ENCODE measurements at places on chromosomes 1 and 21.
A peak's percentile ranks its signal among the peaks of the same experiment; 100 is the strongest.

GRCh38 chr1:28374297-28374696 is 4.8 kb downstream of the PHACTR4 start:
- no peak for DNase-seq

DNA sequence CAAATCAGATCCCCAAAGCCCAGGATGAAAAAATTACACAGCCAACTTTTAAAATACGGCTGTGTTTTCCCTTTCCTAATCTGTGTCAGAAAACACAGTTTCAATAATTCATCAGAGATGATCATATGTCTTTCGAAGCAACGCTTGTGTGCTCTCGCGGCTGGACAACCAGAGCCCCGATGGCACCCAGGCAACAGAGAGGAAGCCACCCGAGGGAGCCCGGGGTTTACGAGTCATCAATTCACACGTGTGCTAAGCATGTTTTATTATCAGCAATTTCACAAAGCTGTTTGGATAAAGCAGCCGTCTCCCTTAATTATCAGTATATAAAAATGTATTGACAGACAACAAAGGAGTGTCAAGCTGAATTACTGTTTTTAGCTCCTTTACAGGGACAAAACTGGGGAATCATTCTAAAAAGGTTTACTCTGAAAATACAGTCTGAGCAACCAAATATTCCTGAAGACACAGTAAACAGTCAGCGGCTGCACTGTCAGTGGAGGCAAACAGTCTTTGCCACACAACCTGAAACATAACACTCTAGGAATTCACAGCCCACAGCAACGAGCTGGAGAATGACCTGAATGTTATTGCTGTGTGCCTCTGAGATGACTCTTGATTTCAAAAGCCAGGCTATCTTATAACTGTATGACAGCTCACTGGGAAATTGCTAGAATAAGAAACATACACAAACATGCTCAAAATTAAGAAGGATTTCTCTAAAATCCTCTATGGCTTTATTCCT is 201.0 kb downstream of the SIPA1L2 start:
- peak; percentile 37 for DNase-seq

- no peak for DNase-seq
These were observed 357 bp upstream of the TXLNA start for GRCh38 chr1:32179193-32179442.

DNA sequence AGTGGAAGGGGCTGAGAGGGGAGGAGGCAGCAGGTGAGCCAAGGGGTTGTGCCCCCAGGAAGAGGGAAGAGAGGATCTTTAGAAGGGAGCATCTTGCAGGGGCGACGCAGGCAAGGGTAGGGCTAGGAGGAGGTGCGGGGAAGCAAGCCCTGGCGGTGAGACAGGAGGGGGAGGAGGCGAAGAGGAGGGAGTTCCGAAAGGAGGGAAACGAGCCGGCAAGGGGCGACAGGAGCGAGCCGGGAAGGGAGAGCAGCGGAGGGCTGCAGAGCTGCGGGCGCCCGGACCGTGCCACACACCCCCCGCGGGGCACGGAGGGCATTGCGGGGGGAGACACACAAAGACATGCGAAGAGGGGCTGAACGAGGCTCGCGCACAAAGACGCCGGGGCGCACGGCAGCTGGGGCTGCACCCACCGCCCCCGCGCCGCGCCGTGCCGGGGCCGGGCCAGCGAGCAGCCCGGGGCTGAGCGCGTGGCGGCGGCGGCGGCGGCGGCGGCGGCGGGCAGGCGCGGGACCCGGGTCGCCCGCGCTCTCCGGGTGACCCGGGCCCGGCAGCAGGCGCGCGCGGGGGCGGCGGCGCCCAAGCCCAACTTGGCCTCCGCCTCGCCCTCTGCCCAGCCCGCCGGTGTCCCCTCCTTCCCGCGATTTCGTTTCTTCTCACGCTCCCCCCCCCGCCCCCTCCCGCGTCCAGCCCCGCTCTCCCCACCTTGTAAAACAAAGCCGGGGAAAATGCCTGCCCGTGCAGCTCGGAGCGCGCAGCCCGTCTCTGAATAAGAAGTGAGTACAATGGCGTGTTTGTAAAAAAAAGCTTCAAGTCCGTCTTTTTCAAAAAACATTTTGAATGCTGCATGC is at the start of gene KCNK2:
Gene KCNK2 (plus strand): TSS at position 206 of the 851 bp plus-strand sequence. CDS start 649 bp downstream, outside the sequence.
- DNase-seq, result no peak

DNA sequence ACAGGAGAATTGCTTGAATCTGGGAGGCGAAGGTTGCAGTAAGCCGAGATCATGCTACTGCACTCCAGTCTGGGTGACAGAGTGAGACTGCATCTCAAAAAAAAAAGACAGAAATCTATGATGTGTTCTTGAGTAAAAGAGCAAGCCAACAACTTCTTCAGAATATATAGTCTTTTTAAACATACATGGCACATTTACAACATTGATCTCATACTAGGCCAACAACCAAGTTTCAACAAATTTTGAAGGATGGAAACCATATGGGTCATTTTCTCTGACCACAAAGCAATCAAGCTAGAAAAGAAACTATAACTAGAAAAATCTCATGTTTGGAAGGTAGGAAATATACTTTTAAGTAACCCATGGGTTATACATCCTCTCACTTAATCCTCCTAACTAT is 38.3 kb downstream of the PAFAH2 start:
- DNase-seq, result no peak

DNA sequence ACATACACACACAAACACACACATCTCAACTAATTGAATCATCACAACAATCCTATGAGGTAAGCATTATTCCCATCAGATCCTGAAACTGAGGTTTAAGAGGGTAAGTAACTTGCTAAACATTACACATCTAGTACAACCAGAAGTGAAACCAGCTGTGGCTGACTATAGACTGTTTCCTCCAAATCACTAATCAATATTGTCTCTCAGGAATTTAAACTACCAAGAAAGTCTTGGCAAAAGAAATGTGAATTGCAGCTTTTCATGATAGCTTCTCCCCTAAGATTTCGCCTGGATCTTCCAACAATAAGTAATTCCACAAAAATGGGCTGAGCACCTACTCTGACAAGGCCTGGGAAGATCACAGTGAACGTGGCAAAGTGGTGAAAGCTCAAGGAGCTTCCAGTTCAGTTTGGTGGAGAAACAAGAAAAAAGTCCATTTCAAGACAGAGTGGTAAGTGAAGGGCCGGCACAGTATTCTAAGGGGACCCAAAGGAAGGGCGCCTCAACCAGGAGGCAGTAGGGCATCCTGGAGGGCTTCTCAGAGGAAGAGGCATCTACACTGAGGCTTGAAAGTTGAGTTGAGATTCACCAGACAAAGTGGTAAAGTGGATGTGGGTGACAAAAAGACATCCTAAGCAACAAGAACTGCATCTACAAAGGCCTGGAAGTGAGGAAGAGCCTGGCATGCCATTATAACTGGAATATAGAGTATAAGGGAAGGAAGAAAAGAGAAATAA is 22.1 kb downstream of the LRRC52 start:
- no peak for DNase-seq

GRCh38 chr1:169548282-169548681 is 38.0 kb downstream of the F5 start:
- DNase-seq, result no peak

DNA sequence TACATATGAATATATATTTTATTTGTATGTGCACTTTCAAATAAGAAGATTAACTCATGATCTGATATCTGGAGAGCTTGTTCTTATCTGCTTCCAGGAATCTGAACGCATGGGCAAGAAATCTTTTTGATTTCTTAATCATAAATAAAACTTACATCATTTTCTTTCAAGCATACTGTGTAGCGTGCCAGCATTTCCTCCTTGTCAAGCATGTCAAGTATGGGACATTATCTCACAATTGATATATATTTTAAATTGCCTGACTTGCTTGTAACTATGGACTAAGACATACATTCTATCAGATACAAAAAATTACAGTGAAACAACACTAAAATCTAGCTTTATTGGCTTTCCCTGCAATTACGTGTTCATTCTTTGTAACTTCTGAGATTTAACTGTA is 1128.2 kb downstream of the PLA2G4A start:
- no peak for DNase-seq

DNA sequence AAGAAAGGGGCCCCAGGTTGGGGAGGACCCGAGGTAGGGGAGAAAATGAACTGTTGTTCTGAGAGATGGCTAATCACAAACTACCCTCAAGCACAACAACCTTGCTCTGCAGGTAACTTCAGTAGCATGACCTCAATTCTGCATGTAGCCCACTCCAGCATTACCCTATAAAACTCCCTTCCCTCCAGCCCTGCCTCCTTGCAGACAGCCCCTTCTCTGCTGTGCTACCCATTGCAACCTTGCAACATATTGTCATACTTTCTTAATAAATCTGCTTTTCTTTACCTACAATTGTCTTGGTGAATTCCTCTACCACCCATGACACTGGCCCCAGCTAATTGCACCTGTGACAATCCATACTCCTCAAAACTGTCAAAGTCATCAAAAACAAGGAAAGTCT is 428.9 kb downstream of the MATN1 start:
- DNase-seq, result no peak

DNA sequence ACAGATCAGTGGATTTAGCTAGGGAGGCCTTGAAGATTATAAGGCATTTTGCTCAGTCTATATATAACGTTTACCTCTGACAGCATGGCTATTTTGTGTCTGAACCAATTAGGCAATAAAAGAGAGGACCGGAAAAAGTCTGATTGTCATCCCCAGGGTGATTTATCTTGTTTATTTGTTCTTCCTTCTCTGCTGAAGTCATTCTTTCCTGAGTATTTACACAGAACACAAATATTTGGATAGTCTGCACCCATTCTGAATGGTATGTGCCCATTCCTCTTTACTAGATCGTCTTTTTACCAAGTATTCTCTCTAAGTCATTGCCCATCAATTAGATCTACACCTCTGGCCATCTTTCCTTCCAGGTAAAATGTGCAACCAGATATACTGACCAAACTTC is 1602.9 kb downstream of the KCNT2 start:
- DNase-seq, result no peak

- DNase-seq, result peak; percentile 94
These were observed 81.8 kb downstream of the LAMC2 start for GRCh38 chr1:183267646-183268431.

DNA sequence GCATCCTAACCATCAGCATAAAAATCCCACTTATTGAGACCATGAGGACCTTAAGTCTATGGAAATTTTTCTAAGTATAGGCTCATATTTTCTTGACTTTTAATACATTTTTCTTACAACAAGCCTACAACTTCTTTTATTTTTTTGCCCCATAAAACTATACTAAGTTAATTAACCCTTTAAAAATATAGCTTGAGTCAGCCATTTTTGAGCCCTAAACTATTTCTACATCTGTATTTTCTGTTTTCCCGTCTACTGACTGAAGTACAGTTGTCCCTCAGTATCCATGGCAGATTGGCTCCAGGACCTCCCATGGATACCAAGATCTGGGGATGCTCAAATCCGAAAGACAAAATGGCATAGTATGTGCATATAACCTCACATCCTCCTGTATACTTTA is 55.0 kb downstream of the CHD1L start:
- DNase-seq, result no peak

DNA sequence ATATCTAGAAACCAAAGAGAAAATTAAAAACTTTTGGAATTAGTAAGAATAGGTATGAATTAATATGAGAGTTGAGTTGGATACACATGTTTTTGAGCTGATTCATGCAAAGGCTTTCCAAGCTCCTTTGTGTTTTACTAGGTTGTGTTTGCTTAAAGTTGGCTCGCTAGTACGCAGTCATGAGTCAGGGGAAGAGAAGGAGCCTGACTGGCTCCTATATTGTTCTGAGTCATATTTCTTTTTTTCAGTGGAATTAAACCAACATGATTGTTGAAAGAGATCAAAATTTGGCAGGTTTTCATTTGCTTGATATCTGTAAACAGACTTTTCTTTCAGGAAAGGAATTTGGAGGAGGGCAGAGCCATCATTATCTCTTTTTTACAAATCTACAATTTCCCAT is 66.7 kb downstream of the MAGI3 start:
- DNase-seq, result peak; percentile 92

DNA sequence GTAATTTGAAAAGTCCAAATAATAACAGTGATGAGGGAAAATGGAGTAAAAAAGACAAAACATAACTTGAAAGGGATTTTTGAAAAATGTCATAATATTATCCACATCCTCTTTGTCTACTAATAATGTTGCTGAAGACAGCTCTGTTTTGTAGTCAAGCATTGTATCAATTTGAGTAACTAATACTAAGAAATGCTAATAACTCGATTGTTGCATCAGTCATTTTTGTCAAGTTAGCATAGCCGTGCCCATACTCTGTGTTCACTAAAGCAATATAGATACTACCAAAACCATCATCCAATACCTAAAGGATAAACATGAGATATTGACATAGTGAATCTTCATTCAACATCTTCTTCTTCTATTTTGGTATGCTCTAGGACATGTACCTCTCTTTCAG is 17.3 kb downstream of the PDC start:
- no peak for DNase-seq

DNA sequence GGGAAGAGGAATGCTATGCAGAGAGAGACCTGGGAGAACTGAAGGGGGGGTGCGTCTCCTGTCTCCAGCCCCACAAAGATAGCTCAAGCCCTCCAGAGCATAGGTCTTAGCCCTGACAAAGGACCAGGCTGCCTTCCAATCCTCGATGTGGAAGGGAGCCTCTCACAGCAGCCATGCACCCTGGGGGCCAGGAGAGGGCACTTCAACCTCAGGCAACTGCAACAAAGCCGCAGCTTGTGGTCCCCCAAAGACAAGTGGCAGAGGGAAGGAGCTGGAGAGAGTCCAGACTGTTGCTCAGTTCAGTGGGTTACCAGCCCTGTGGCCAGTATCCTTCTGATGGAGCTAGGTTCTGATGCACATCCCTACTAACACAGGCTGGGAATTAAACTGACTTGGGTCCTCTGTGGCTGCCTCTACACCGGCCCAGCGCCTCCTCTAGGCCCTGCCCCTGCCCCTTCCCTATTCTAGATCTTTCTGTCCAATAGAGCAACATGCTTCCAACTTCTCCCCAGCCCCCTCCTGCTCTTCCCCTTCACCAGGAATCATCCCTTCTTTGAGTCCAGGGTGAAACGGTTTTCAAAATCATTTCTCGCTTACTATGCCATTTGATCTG is 100.7 kb upstream of the SPATA6 start:
- DNase-seq, result peak; percentile 17

GRCh38 chr1:64110924-64111777 is 92.3 kb upstream of the UBE2U start:
- no peak for DNase-seq

- DNase-seq, result no peak
These were observed 327.3 kb downstream of the RWDD3 start for GRCh38 chr1:95561346-95561745.

GRCh38 chr1:94925561-94926125 is 1.3 kb downstream of the CNN3 start:
- peak; percentile 63 for DNase-seq

GRCh38 chr1:191520345-191520744 is 637.9 kb upstream of the RGS18 start:
- DNase-seq, result no peak

- DNase-seq, result no peak
These were observed 97.0 kb upstream of the C1orf174 start for GRCh38 chr1:3996846-3997705.

- DNase-seq, result no peak
These were observed 30.5 kb downstream of the HEYL start for GRCh38 chr1:39608921-39609320.

DNA sequence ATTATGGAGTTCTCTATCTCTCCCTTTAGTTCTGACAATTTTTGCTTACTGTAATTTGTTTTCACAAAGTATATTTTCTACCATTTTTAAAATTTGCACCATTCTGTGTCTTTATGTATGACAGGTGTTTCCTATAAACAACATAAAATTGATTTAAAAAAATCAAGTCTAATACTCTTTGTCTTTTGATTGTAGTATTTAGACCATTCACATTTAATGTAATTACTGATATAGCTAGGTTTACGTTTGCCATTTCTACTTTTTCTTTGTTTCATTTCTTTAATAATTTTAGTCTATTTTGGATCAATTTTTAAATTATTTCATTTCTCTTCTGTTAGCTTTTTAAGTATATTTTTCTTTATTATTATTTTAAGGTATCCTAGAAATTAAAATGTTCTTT is 44.4 kb upstream of the LCE5A start:
- DNase-seq, result no peak
